Cardiac ventricle fibroblast (primary cell): ENCODE measurements at places on chromosomes 16 and 17. TPM values are rescaled to one million over a fixed set of nuclear protein-coding genes. Genes with fewer than 3 reads are reported as not detected.

FKBP10 gene
- total RNA-seq, result 395 and 437 TPM in 2 replicates

MPO gene
- total RNA-seq, result 0.06 TPM in 1 of 2 replicates, not detected in the other

HLF gene
- 0.44 and 2.6 TPM in 2 replicates for total RNA-seq

WDR81 gene
- 36.5 and 36.7 TPM in 2 replicates for total RNA-seq

ABCA5 gene
- total RNA-seq, result 11.2 and 18.7 TPM in 2 replicates

KCNJ2 gene
- total RNA-seq, result 0.24 and 0.62 TPM in 2 replicates
